Chondrocyte (in vitro differentiated cells): ENCODE measurements at places on chromosomes 7 and 10. TPM values are rescaled to one million over a fixed set of nuclear protein-coding genes. Genes with fewer than 3 reads are reported as not detected.

- no peaks in the 10 kb centered on the region for H3K27me3 ChIP-seq
- H3K4me1 ChIP-seq, result peaks cover 8% of the 10 kb centered on the region
- no peaks in the 10 kb centered on the region for H3K36me3 ChIP-seq
- no peak for DNase-seq
These were observed 173.3 kb downstream of the ELFN1 start for GRCh38 chr7:1843271-1843861.

GRCh38 chr7:46651561-46652088, 730.6 kb upstream of the IGFBP3 start:
- no peaks in the 10 kb centered on the region for H3K27me3 ChIP-seq
- H3K4me1 ChIP-seq, result peaks cover 7% of the 10 kb centered on the region
- peaks cover 3% of the 10 kb centered on the region for H3K36me3 ChIP-seq
- H3K27ac ChIP-seq, result no peak overlapping the region
- H3K4me3 ChIP-seq, result no peak overlapping the region

DNA sequence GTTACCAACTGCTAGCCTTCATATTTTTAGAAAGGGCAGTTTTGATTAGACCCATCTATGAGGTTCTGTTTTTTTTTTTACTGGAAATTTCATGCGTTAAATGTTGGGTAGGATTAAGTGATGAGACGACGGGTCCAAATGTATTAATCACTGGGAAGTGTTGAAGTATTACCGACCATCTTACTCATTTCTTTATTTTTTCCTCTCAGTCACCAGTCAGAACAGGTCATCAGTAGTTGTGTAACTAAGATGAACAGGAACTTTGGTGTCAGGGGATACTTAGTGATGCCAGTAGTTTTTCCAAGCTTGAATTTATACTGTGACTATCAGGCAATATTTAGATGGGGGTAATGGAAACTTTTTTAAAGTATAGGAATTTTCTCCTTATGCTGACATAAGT, 14.2 kb downstream of the TFAM start:
- no peak overlapping the region for H3K27ac ChIP-seq
- H3K36me3 ChIP-seq, result peaks cover 15% of the 10 kb centered on the region

DNA sequence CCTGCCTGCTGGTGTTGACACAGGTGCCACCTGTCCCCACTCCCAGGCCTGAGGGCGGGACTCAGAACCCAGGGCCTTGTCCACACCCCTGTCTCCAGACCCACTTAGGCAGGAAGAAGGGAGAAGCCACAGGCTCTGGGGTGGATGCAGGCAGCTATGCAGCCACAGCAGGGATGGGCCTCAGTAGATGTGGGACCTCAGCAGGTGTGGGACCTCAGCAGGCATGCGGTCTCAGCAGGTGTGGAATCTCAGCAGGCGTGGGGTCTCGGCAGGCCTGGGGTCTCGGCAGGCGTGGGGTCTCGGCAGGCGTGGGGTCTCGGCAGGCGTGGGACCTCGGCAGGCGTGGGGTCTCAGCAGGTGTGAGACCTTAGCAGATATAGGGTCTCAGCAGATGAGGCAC, 118.0 kb upstream of the PITRM1 start:
- H3K27me3 ChIP-seq, result peaks cover 13% of the 10 kb centered on the region
- no peak overlapping the region for H3K27ac ChIP-seq

DNA sequence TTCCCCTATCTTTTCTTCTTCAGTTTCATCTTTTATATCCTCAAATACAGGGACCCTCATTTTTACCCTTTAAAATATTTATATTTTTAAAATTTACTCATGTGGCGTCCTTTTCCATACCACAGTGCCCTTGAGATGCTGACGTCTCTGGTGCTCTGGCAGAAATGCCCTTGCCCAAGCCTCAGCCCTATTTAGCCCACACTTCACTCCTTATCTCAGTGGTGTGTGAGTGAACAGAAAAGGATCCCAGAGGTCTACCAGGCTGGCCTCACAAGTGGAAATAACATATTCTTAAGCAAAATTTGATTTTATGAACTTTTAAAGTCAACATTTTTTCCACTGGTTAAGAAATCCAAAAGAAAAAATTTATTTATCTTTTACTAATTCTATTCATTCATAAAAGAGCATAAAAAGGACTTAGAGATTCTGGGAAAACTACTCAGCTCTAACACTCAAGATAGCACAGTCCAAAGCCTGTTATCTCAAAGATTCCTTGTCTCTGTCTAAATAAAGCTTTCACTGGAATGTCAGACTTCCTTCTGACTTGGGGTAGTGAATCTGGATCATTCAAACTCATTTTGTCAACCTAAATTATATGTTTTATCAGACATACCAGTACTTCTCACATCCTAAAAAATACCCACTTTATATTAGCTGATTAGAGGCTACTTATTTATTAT, at the start of gene NEBL:
TSS of gene NEBL (minus strand) at position 166 of the 680 bp plus-strand sequence. CDS start at position 60, 106 bp downstream.
- no peak within 1 kb of the TSS for H3K4me3 ChIP-seq
- no peaks in the 10 kb centered on the region for H3K27me3 ChIP-seq
- H3K36me3 ChIP-seq, result no peaks in the 10 kb centered on the region
- peaks cover 14% of the 10 kb centered on the region for H3K4me1 ChIP-seq
- no peak within 1 kb of the TSS for H3K27ac ChIP-seq

DNA sequence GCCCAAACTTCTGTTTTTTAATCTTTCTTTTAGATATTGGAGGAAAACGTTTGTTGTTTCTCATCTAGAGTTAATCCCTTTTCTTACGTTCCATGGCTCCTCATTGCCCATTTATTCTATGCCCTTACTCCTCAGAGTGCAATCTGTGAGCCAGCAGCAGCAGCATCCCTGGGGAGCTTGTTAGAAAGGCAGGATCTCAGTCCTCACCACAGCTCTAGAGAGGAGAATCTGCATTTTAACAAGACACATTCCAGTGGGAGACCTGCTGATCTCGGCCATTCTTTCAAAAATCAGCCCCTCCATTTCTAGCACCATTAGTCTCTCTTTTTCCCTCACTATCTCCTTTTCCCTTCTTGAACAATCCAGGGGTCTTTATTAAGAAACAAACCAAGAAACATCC, 84.4 kb upstream of the NOBOX start:
- H3K27ac ChIP-seq, result no peak overlapping the region
- no peak for DNase-seq
- no peaks in the 10 kb centered on the region for H3K36me3 ChIP-seq
- H3K27me3 ChIP-seq, result peaks cover 3% of the 10 kb centered on the region

GRCh38 chr10:101859530-101859929, 15.9 kb upstream of the KCNIP2 start:
- no peaks in the 10 kb centered on the region for H3K4me1 ChIP-seq
- DNase-seq, result no peak
- peaks cover 15% of the 10 kb centered on the region for H3K36me3 ChIP-seq
- H3K4me3 ChIP-seq, result no peak overlapping the region

- no peak for DNase-seq
- H3K36me3 ChIP-seq, result no peaks in the 10 kb centered on the region
- H3K4me3 ChIP-seq, result no peak overlapping the region
- H3K4me1 ChIP-seq, result no peaks in the 10 kb centered on the region
- H3K27me3 ChIP-seq, result no peaks in the 10 kb centered on the region
- H3K27ac ChIP-seq, result no peak overlapping the region
These were observed 20.2 kb upstream of the SRPK2 start for GRCh38 chr7:105408791-105409410.

- no peaks in the 10 kb centered on the region for H3K27me3 ChIP-seq
- H3K36me3 ChIP-seq, result peaks cover 32% of the 10 kb centered on the region
- no peak overlapping the region for H3K4me3 ChIP-seq
- peak; percentile 68 for DNase-seq
- peaks cover 36% of the 10 kb centered on the region for H3K4me1 ChIP-seq
These were observed 53.7 kb downstream of the ZRANB1 start for GRCh38 chr10:124995605-124996004.

DNA sequence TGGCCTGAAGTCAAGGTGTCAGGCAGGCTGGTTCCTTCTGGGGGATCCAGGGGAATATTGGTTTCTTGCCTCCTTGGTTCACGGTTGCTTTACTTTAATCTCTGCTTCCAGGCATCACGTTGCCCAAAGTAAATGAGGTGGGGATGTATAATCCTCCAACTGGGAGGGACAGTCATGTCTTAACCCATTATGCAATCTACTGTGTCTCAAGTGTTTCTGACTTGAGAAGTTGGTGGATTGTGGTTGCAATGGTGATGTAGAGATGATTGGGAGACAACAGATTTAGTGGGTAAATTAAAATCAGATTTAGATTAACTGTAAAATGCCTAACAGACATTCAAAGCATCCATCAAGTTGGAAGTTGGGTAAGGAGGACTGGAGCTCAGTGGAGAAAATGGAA, 32.7 kb downstream of the TBXAS1 start:
- no peaks in the 10 kb centered on the region for H3K4me1 ChIP-seq
- peaks cover 11% of the 10 kb centered on the region for H3K27me3 ChIP-seq
- no peak for DNase-seq
- peaks cover 8% of the 10 kb centered on the region for H3K36me3 ChIP-seq

DNA sequence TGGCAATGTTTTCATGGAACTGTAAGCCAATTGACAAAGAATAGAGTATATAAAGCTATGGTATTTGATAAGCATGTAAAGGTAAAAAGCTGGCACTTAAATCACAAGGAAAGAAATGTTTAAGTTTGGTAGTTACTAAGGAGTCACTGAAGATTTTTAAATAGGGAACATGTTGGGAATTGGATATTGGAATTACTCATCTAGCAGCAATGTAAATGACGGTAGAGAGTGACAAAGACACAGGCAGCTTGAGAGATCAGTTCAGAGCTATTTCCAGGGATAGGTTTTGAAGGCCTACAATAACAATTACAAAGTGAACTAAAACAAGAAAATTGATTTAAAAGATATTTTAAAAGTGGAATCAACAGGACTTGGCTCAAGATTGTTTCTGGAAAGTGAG, 36.8 kb downstream of the SP8 start:
- no peaks in the 10 kb centered on the region for H3K27me3 ChIP-seq
- no peak for DNase-seq
- no peaks in the 10 kb centered on the region for H3K36me3 ChIP-seq
- H3K27ac ChIP-seq, result no peak overlapping the region
- H3K4me3 ChIP-seq, result no peak overlapping the region
- H3K4me1 ChIP-seq, result no peaks in the 10 kb centered on the region

DNA sequence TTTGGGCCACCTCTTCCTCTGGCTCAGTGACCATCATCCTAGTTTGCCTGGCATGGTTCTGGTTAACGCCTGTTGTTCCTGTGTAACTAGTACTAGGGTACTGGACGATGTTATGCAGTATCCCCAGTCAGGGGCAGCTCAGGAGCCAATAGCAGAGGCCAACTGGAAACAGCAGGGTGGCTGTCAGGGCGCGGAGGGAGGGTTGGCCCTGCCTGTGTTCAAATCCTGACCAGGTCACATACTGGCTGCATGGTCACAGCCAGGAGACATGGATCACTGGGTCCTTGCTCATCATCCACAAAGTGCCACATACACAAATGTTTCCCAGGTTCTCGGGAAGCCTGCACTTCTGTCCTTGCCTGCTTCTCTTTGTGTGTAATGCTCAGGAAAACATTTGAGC, 12.3 kb upstream of the RBP3 start:
- H3K4me1 ChIP-seq, result no peaks in the 10 kb centered on the region
- no peaks in the 10 kb centered on the region for H3K36me3 ChIP-seq
- H3K27ac ChIP-seq, result no peak overlapping the region
- no peak overlapping the region for H3K4me3 ChIP-seq

GRCh38 chr7:2908103-2908683, 64.1 kb upstream of the GNA12 start:
- no peaks in the 10 kb centered on the region for H3K36me3 ChIP-seq
- no peak overlapping the region for H3K4me3 ChIP-seq
- peaks cover 2% of the 10 kb centered on the region for H3K27me3 ChIP-seq
- DNase-seq, result no peak
- no peak overlapping the region for H3K27ac ChIP-seq

DNA sequence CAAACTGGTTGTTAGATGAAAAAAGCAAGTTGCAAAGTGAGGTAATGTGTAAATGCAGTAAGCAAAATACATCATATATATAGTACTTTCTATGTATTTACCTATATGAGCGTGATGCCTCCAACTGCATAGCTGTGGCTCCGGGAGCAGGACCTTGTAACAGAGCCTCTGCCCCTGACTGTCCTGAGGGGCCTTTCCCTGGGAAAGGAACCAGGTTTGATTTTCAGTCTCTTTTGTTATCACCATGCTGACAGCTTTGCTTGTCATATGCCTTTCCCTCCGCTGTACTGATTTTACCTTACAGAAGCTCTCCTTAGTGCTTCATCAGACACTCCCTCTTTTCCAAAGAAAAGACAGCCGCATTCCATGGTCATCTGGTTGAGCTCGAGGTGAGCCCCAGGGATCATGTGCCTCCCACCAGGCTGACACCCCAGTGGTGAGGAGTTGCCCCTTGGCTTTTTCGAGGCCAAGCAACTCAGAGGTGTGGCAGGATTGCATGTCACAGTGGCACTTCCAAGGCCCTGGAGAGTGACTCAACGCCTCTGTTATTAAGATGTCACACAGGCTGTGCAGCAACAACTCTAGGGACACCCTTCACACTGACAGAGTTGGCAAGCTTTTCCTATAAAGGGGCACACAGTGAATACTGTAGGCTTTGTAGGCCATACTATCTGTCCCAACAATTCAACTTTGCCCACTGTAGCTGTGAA, 78.9 kb downstream of the ALOX5 start:
- H3K27ac ChIP-seq, result no peak overlapping the region
- H3K4me3 ChIP-seq, result no peak overlapping the region
- DNase-seq, result no peak
- peaks cover 8% of the 10 kb centered on the region for H3K4me1 ChIP-seq
- H3K36me3 ChIP-seq, result peaks cover 6% of the 10 kb centered on the region
- H3K27me3 ChIP-seq, result no peaks in the 10 kb centered on the region

GRCh38 chr7:114818501-114818900, 103.4 kb upstream of the MDFIC start:
- H3K27me3 ChIP-seq, result no peaks in the 10 kb centered on the region
- no peak overlapping the region for H3K4me3 ChIP-seq
- DNase-seq, result no peak
- no peaks in the 10 kb centered on the region for H3K36me3 ChIP-seq
- H3K27ac ChIP-seq, result peak overlapping the region; percentile 2

- H3K27me3 ChIP-seq, result peaks cover 76% of the 10 kb centered on the region
- peaks cover 5% of the 10 kb centered on the region for H3K36me3 ChIP-seq
- peak; percentile 4 for DNase-seq
- no peak overlapping the region for H3K4me3 ChIP-seq
- no peak overlapping the region for H3K27ac ChIP-seq
These were observed 2.6 kb upstream of the HOXA9 start for GRCh38 chr7:27167916-27168264.

GRCh38 chr10:59460601-59461000, 98.3 kb upstream of the FAM13C start:
- DNase-seq, result no peak
- peaks cover 18% of the 10 kb centered on the region for H3K4me1 ChIP-seq
- peaks cover 16% of the 10 kb centered on the region for H3K27me3 ChIP-seq
- no peak overlapping the region for H3K4me3 ChIP-seq

GRCh38 chr10:91771907-91772306, 26.3 kb upstream of the TNKS2 start:
- H3K4me3 ChIP-seq, result no peak overlapping the region
- no peaks in the 10 kb centered on the region for H3K4me1 ChIP-seq
- DNase-seq, result no peak
- H3K27ac ChIP-seq, result no peak overlapping the region

IRF5 gene
- 0.26 to 0.53 TPM (median 0.37 TPM) in 3 replicates for total RNA-seq

IGF2BP3 gene
- total RNA-seq, result 47.9 to 55.4 TPM (median 53.0 TPM) in 3 replicates

ABCB1 gene
- not detected in 3 replicates for total RNA-seq

CPN1 gene
- not detected in 3 replicates for total RNA-seq

HKDC1 gene
- total RNA-seq, result 0.24 to 4.0 TPM (median 3.8 TPM) in 3 replicates

SIRT1 gene
- total RNA-seq, result 13.1 to 21.8 TPM (median 17.1 TPM) in 3 replicates

NKX2-3 gene
- not detected in 3 replicates for total RNA-seq
